ENCODE measurements at places on chromosomes 12 and 14. TPM values are rescaled to one million over a fixed set of nuclear protein-coding genes. Genes with fewer than 3 reads are reported as not detected.

The CLBA1 gene
- 1.2 TPM for total RNA-seq

The SIX1 gene
- not detected for total RNA-seq

DNA sequence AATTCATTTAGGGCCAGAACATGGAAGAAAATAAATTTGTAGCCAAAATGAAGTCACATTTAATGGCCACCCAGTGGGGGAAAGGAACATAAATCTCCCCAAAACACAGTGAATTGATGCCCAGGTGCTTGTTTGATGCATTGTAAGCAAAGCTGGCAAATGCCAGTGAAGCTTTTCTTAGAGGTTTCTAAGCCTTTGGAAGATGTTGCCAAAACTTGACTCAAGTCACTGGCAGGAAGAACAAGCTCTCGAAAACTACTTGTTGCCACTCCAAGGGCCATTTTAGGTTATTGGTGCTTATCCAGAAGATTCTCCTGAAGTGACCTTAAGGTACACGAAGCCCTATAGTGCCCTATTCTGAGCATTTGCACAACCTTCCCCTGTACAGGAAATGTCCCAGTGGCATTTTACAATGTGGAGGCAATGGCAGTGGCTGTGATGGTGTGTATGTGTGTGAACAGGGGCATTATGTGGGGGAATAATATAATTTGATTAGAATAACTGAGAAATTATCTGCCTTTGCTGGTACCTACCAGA, 89.5 kb upstream of the NOVA1 start:
- DNase-seq = no peak

- DNase-seq = no peak
Measured at GRCh38 chr14:61504901-61505300, 183.5 kb downstream of the PRKCH start.

- DNase-seq = no peak
Measured at GRCh38 chr12:78402366-78403134, 462.0 kb upstream of the SYT1 start.

The TCTN1 gene
- 31.4 TPM for total RNA-seq

GRCh38 chr12:87618199-87618598, 411.0 kb downstream of the C12orf50 start:
- DNase-seq = no peak

The CLEC1B gene
- not detected for total RNA-seq

DNA sequence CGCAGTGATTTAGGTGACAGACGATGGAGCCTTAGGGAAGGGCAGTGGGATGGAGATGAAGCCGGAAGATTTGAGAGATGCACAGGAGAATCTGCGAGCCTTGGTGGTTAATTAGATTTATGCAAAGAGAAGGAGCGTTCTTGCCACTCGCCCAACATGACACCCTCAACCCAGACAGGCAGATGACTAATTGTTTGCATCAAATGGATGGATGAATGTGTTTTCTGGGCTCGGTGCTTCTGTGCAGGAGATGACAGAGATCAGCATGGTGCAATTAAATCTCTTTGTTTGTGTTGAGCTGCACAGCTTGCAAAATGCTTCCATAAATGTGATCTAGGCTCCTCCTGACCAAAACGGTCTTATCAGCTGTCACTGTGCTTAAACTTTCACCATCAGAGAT, 202.3 kb upstream of the PRMT8 start:
- DNase-seq = no peak

DNA sequence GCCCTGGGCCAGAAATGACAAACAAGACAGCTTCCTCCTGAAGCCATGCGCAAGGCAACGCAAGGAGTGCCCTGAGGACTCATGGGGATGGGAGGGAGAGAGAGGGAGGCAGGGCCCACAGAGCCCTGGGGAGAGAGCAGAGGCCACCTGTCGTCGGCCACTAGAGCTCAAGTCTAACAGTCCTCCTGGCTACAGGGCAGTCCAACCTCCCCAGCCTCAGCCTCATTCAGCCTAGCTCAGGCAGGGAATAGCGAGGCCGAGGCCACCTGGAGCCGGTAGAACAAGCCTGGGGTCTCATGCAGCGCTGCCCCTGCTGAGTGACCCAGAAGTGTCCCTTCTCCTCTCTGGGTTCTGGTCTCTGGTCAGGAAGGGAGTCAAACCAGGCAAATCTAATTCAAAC, 69.5 kb downstream of the BCL11B start:
- DNase-seq = no peak

GRCh38 chr14:74135426-74135825, 50.7 kb downstream of the LIN52 start:
- DNase-seq = no peak

- peak; percentile 61 for DNase-seq
Measured at GRCh38 chr14:64549791-64550620, at the start of gene PPP1R36. TSS of gene PPP1R36 (plus strand) at chr14:64549961. CDS start at chr14:64549998, 37 bp downstream.

The MFAP5 gene
- 43.1 TPM for total RNA-seq

DNA sequence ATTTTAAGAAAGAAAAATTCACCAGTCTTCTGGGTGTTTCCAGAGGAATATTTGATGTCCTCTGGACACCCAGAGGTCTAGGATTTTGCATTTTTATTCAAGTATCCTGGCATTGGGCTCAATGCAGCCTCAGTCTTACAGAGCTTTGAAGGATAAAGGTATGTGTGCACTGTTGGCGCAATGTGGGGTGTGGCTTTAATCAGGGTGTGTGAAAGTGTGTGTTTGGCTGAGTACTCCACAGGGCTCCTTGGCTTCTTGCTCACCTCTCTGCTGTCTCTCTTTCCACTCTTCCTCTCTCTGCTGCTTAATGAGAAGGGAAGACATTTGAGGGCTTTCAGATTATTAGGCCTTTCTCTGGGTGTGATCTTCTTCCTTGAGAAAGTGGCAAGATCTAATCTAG, 193.3 kb upstream of the CCND2 start:
- no peak for DNase-seq

GRCh38 chr12:47995981-47996401, 8.3 kb downstream of the COL2A1 start:
- DNase-seq = no peak

GRCh38 chr12:2528001-2528400, 266.8 kb upstream of the FKBP4 start:
- peak; percentile 28 for DNase-seq

The CLEC14A gene
- total RNA-seq = 45.9 TPM

GRCh38 chr12:130669205-130669557, 46.9 kb downstream of the RIMBP2 start:
- DNase-seq = no peak

The ITGB7 gene
- total RNA-seq = 8.4 TPM

DNA sequence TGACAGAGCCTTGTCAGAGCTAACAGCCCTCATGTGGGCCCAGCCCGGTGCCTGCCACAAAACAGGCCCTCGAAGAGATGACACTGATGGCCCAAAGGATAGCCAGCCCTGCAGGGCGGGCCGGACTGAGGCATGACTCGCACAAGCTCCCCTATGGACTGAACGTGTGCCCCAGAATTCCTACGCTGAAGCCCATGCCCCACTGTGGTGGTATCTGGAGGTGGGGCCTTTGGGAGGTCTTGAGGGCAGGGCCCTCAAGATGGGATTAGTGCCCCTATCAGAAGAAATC, 38.6 kb downstream of the CHGA start:
- no peak for DNase-seq

All from heart right ventricle (tissue), 16 donors.